ENCODE measurements at places on chromosomes 2 and 18.

GRCh38 chr2:213475433-213475832 is 191.2 kb downstream of the SPAG16 start:
- no peak for DNase-seq

DNA sequence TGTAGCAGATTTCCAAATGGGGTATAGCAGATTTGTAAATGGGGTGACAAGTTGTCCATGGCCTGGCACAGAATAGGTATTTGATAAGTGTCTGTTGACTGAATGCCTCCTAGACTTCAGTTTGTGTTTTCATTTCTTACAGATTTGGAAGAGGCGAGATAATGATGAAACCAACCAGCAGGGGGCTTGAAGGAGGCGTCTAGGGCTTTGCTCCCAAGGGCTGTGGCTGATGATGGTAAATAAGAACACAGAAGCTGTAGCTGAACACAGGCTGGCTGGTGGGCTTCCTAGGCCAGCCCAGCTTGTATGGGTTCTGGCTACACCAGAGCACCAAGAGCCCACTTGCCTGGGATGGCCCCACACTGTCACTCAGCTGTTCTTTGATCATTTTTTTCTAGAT is 19.4 kb downstream of the SFTPB start:
- peak; percentile 62 for DNase-seq

DNA sequence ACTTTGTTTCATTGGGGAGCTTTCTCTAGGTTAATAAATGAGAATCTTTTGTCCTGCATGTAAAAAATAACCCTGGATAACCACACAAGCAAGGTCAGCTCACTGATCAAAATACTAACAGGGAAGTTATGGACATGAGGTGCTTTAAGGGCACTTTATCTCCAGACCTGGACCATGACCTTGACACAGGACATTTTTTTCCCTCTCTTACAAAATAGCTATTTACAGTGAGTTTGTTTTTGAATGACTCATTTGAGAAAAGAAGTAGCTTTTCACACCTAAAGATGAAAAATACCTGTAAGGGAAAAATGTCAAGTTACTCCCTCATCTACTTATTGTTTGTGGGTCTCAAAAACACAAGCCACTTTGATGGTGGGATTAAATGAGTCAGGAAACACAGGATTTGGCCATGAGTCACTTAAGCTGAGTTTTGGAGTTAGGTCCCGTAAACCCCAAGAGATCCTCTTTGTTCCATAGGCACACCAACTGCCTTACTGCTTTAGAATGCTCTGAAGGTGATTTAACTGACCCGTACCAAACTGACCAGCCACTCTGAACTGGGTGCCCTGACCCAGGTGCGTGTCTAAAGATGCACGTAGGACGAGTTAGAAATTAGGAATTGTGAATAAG is 479.3 kb upstream of the NXPH2 start:
- DNase-seq = no peak

GRCh38 chr2:180980943-180981911 is 822 bp downstream of the UBE2E3 start:
- peak; percentile 48 for DNase-seq

- DNase-seq = no peak
These were observed 298.0 kb downstream of the TRIB2 start for GRCh38 chr2:13014783-13015182.

- DNase-seq = no peak
These were observed 42.4 kb downstream of the LMAN2L start for GRCh38 chr2:96697476-96697875.

GRCh38 chr2:78417355-78417754 is 608.1 kb upstream of the REG3G start:
- DNase-seq = no peak

GRCh38 chr2:120936476-120937334 is 201.0 kb downstream of the GLI2 start:
- DNase-seq = no peak

DNA sequence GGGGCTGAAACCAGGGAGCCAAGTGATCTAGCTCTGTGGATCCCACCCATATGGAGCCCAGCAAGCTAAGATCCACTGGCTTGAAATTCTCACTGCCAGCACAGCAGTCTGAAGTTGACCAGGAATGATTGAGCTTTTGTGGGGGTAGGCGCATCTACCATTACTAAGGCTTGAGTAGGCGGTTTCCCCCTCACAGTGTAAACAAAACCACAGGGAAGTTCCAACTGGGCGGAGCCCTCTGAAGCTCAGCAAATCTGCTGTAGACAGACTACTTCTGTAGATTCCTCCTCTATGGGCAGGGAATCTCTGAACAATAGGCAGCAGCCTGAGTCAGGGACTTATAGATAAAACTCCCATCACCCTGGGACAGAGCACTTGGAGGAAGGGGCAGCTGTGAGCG is 96.7 kb downstream of the CCDC148 start:
- no peak for DNase-seq

DNA sequence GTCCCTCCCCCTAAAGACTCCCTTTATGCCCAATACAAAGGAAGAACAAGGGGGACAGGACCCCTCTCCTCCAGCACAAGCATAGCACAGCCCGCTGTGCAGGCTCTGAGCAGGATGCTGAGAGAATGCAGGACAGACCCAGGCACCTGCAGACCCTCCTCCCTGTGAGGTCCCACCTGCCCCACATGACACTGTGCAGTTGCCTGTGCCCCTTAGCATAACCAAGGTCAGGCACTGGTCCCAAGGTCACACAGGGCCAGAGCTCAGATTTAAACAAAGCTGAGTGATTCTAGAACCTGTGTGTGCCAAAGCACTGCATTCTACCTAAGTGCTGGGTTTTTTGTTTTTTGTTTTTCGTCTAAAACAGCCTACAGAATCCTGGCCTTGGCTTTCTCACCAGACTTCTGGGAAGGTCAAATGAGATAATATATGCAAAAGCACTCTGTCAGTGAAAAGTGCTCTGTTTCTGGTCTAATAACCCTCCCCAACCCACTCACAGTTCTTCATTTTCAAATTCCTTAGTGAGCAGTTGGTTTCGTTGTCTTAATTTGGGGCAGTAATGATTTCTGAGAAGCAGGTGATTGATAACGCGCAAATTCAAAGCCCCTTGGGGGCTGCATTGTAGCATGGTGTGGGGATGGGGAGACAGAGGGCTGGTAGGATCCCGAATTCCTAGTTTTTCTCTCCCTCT is 125.7 kb downstream of the KCTD1 start:
- DNase-seq = no peak

- DNase-seq = no peak
These were observed 66.8 kb downstream of the MREG start for GRCh38 chr2:215946586-215946985.

DNA sequence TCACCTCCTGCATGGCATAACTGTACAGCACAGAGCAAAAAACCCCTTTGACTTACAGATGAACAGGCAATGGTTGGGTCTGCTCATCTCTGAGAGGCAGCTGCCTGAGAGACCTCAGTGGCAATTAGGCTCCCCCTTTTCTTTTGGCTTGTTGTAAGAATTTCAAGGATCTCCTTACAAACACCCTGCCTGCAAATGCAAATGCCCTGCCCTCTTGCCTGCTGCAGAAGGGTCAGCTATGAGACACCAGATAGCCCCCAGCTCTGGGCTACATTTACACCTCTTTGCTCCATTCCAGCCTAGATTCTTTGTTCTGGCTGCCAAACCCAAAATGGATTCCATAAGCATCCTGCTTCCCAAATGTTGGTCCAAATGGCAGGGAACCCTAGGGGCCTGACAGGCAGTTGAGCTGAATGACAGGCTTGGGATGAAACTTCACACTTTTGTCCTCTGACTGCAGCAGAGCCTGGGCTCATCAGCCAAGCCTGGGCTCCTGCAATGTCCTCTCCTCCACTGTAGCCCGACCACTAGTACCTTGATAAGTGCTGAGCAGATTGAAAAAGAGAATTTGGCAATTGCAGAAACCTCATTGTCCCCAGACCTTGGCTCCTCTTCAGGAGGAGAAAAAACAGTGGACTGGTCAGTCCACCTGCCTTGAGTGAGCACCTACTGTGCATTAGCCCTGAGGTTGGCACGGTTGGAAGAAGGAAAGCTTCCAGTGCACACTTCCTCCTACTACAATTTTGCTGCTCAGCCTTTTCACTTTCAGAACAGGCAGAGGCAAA is 678.3 kb downstream of the BCL11A start:
- DNase-seq = no peak

DNA sequence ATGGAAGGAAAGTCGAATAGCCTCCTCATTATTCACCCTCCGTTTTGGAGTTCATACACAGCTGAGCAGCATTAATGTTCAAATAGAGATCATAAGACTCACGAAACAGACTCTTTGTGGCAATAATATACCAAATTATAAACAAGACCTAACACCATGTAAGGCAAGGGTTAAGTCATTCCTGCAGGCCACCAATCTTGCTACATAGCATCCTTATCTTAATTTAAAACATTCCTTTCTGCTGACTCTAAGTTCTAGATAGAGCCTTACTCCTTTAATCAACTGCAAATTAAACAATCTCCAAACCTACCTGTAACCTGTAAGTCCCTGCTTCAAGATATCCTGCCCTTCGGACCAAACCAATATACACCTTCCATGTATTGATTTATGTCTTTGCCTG is 178.0 kb downstream of the PDE11A start:
- DNase-seq = no peak

- peak; percentile 81 for DNase-seq
These were observed 56.6 kb downstream of the SP100 start for GRCh38 chr2:230472621-230473018.

DNA sequence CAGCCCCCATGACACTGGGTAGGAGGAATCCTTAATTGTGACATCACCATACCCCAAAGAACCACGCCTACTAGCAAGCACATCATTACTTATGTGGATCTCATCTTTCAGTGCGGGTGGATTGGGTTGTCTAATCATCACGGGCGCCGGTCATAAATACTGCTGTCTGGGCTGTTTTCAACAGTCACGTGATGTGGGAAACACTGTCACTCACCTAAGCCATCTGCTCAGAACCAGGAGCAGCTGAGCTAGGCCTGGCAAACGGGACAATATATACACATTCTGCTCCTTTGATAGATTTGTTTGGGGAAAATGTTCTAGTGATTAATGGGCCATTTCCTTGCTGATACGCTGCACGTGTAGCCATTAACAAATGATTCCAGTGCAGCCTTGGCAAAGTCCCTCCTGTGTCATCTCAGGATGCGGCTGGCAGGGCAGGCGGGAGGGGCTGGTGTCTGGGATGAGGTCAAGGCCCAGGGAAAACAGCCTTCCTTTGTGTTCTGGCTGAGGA is 145.9 kb upstream of the COPS8 start:
- DNase-seq = peak; percentile 14

DNA sequence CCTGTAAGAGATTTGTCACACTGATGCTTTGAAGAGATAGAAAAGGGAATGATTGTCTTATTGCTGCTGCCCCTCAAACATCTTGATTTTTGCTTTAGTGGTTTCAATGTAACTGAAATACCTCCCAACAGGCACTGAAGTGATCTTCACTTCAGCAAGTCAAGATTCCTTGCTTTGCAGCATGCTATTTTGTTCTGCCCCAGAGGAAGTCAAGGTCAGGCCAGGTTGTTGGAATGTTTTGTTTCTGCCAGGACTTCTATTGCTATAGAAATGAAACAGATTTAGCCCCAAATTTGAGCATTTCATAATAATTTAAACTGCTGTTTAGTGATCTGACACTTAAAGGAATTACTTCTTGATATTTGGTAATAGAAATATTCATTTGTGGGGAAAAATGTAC is 277.6 kb downstream of the ZNF804A start:
- peak; percentile 39 for DNase-seq

- DNase-seq = no peak
These were observed 97.4 kb upstream of the CYRIA start for GRCh38 chr2:16763056-16763455.

DNA sequence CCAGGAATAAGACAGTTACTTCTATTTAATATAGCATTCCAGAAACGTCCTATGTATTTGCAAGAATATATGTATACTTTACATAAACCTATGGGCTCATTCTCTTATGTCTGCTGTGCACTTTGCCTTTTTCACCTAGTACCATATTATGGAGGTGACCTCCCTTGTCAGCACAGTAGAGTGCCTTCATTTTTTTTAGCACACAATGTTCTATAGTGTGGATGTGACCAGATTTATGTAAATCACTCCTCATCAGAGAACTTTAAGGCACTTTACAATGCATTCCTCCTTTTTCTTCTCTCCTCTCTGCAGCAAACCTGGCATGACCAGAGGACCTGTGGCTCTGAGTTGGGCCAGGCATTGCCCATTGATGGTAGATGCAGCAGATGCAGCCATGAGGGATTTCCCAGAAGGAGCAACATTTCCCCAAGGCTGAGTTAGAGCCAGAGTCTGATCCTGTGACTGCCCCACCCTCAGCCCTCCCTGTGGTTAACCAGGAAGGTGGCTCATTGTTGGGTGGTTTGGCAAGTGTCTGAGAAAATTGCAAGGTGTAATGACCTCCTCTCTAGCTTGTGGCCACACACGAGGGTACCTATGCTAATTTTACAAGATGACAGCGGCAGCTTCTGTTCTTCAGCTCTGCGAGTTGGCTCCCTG is 76.5 kb upstream of the DLX2 start:
- DNase-seq = no peak

GRCh38 chr2:163135256-163135655 is 296.7 kb upstream of the KCNH7 start:
- no peak for DNase-seq

- DNase-seq = no peak
These were observed at the start of gene NEB for GRCh38 chr2:151733771-151734672. Gene NEB (minus strand): TSS chr2:151734476. CDS start chr2:151733156, 1,320 bp downstream.

GRCh38 chr2:17877811-17878280 is 621 bp upstream of the KCNS3 start:
- DNase-seq = peak; percentile 7

DNA sequence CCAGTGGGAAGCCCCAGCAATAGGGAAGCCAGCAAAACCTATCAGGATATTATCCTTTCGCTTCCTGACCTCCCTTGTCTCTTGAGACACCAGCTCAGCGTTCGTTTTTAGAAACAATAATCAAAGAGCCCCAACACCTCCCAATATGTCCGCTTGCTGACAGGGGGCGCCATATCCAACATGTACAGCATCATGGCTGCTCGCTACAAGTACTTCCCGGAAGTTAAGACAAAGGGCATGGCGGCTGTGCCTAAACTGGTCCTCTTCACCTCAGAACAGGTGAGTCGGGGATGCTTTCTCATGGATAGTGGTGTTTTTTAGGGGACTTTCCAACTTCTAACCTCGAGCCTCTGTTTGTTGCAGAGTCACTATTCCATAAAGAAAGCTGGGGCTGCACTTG is 28.7 kb downstream of the GAD1 start:
- DNase-seq = no peak

- no peak for DNase-seq
These were observed 112.7 kb downstream of the MCFD2 start for GRCh38 chr2:46802665-46803546.

GRCh38 chr2:100903534-100904258 is 83.8 kb downstream of the NPAS2 start:
- DNase-seq = no peak

DNA sequence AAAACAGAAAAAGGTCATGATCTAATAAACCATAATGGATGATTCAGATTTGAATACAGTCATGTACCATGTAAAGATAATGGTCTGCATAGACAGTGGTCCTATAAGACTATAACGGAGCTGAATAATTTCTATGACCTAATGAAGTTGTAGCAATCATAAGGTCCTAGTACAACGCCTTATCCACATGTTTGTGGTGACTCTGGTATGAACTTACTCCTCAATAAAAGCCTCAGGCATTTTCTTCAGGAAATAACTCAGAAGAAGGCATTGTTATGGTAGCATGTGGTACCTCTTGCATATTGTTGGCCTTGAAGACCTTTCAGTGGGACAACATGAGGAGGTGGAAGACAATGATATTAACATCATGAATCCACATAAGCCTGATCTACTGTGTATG is 883.3 kb downstream of the CNTNAP5 start:
- DNase-seq = peak; percentile 2

- no peak for DNase-seq
These were observed 158.4 kb downstream of the BCL2 start for GRCh38 chr18:63161032-63161760.

Measured in fibroblast of the aortic adventitia (primary cell).